ENCODE measurements at places on chromosomes 5 and 9.

DNA sequence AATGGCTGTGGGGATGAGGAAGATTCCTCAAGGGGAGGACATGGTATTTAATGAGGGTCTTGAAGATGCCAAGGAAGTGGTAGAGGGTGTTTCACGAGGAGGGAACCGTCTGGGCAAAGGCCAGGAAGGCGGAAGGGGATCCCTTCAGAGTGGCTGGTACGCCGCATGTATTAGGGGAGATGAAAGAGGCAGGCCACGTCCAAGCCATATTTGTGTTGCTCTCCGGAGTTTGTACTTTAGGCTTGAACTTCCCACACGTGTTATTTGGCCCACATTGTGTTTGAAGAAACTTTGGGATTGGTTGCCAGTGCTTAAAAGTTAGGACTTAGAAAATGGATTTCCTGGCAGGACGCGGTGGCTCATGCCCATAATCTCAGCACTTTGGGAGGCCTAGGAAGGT lies 1.2 kb downstream of the FXN start:
- DNase-seq, result no peak

DNA sequence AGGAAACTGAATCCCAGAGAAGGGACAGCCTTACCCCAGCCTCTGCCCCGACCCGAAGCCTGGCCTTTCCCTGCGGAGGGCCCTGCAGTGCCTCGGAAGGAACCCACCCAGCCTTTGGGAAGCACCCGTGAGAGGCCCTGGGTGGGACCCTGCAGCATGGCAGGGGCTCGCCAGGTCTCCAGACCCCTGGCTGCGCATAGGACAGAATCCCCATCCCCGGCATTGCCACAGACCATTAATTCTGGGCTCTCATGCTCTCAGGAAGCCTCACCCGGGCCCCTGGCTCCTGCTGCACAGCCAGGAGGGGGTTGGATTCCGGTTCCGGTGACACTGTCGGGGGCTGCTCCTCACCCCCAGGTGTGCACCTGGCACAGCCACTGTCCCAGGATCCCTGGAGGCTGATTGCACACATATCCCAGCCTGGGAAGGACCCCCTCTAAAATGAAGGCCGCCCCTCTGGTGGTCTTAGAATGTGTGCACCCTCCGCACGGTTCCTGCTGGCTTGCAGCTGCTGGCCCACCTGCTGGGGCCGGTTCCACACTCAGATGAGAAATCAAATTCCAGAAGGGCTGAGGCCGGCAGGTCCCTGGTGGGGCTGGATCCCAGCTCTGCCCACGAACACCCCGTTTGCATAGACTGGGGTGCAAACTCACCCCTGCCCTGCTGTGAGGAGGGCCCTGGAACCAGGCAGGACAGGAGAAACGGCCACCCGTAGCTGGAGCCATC lies 4.7 kb downstream of the EGFL7 start:
- no peak for DNase-seq

GRCh38 chr5:157088342-157088990 lies 20.4 kb downstream of the HAVCR2 start:
- no peak for DNase-seq

- DNase-seq, result no peak
Measured at GRCh38 chr9:105072476-105072875, 144.5 kb upstream of the ABCA1 start.

DNA sequence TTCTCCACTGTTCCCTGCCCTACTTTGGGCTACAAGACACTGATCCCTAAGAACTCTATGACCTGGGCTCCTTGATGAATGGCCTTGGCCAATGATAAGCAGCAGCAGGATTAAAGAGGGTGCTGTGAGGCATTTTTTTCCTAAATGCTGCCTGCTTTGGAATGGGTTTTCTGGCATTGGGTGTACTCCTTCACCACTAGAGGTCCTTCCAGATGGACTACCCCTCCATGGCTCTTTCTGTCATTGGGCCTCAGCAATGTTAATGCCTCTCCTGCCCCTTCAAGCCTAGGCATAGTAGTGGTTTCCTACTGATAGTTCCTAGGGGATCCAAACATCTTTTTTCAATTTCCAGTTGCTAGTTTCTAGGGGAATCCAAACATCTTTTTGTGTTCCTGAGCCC lies 319.3 kb upstream of the RPS23 start:
- DNase-seq, result no peak

DNA sequence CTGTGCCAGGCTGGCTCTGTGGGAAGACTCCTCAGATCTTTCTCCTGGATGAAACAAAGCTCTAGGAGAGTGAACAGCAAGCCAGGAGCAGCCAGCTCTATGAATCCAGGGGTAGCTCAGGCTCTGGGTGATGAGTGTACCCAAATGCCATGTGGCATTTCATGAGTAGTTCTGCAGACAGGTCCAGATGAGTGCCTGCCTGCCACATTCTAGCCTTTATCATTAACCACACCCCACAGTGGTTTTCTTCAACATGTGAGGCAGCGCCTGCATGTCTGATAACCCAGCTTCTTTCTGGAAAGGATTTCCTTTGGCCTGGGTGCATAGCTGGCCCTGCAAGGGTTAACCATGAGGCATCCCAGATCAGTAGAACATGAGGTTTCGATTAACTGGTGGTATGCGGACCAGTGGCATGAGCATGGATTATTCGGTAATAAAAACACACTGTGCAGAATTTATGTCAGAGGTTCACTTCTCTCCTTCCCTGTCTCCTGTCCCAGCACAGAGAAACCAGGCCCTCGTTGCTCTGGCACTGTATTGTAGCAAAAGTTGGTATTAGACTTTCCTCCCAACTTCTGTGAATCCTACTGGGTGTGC lies 381.9 kb upstream of the ZNF462 start:
- no peak for DNase-seq

- no peak for DNase-seq
Measured at GRCh38 chr5:130976493-130976892, 188.6 kb downstream of the HINT1 start.

DNA sequence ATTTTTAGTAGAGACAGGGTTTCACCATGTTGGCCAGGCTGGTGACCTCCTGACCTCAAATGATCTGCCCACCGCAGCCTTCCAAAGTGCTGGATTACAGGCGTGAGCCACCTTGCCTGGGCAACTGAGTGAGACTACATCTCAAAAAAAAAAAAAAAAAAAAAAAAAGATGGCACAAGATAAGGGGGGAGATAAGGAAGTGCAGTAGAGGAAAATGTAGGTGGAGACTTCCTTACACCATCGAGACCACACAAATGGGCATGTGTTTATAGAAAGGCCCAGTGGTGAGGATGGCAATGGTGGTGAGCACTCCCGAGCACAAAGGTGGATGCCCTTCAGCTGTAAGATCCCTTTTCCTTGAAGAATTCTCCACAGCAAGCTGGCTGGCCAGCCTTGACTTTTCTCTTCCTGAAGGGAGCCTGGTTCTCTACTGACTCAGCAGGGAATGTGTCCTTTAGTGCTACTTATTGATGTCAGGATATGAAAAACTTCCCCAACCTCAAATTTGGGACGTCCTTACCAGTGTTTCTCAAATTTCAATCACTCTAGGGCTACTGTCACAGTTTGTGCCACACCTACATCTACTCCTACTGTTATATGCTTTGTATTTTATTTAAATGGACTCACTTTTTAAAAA lies 28.2 kb downstream of the ERGIC1 start:
- no peak for DNase-seq

DNA sequence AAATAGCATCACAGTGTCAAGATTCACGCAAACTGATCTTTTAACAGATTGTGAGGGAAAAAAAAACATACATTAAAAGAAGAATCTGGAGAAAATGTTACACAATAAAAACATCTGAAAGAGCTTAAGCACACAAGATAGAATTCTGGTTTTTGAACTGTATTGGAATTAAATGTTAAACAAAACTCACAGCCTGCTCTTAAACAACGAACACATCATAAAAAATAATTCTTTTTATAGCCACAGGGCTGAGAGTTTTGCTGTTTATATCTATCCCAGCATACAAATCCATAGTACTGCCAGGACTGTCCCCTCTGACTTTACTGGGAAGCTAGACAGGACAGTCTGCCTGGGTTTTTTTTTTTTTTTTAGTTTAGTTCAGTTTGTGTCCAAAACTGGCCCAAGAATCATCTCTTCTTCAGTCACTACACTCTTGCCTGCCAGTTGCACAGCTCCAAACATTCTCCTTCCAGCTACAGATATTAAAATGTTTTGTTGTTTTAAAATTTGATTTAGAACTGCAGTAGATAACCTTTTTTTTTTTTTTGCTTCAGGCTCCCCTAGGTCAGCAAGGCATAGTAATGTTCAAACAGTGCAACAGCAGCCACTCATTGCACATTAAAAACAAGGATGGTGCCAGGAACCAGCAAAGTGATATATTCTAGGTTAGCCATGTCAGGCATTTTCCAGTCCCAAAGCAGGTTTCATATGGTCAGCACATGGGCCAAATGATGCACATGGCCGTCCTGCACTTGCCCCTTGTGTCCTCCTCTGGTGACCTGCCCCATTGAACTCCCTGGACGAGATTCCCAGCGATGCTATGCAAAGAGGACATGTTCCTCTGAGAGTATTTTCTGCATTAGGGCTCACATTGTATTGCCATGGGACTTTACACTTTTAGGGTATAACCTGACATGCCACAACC lies 173.6 kb downstream of the ARL15 start:
- no peak for DNase-seq

GRCh38 chr5:98401656-98402055 lies 371.8 kb upstream of the RGMB start:
- DNase-seq, result no peak

GRCh38 chr9:32577316-32577715 lies 4.4 kb upstream of the NDUFB6 start:
- DNase-seq, result no peak

GRCh38 chr5:66558560-66558959 lies 37.6 kb upstream of the MAST4 start:
- DNase-seq, result no peak

DNA sequence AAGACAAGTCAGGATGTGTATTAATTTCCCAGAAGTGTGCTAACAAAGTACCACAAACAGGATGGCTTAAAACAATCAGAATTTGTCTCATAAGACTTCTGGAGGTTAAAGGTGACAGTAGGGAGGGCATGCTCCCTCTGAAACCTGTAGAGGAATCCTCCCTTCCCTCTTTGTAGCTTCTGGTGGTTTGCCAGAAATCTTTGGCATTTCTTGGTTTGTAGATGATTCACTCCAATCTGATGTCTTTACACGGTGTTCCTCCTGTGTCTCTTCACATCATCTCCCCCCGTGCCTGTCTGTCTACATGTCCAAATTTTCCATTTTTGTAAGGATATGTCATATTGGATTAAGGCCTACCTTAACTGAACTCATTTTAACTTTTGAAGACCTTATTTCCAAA lies 471.5 kb downstream of the ZNF608 start:
- DNase-seq, result no peak

DNA sequence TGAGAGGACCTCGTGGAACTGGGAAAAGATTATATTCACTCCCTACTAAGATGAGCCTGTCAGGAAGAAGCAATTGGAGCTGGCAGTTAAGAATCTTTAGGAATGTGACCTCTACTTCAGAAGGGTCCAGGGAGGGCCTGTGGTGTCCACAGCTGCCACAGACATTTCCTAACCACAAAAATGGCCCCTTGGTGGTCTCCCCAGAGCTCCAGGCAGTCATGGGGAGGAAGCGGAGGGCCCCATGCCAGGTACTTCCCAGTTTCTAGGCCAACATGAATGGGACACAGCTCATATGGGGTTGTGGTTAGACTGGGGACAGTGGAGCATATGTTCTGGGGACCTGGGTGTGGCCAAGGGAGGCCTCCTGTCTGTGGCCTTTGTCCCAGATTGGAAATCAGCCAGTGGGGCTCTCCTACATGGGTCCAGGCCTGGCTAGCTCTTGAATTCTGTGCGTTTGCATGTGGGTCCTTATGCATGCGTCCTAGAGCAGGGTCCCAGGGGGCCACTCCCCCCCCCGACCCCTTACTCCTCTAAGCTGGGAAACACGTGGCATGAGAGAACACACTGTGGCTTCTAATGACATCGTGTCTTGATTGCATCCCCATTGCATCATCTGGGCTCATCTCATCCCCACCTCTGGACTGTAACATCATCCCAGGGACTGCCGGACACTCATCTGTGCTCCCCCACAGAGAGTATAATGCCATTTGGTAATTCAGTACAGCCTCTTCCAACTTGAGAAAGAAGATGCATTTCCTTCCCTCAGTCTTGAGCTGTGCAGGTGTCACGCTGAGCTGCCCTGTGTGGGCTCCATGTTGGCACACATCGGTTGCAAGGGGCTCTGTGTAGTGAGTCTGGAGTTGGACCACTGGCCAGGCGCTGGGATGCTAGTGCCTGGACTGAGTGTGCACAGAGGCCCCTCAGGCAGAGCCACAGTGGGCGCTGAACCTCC lies 31.3 kb downstream of the IRF1 start:
- no peak for DNase-seq

DNA sequence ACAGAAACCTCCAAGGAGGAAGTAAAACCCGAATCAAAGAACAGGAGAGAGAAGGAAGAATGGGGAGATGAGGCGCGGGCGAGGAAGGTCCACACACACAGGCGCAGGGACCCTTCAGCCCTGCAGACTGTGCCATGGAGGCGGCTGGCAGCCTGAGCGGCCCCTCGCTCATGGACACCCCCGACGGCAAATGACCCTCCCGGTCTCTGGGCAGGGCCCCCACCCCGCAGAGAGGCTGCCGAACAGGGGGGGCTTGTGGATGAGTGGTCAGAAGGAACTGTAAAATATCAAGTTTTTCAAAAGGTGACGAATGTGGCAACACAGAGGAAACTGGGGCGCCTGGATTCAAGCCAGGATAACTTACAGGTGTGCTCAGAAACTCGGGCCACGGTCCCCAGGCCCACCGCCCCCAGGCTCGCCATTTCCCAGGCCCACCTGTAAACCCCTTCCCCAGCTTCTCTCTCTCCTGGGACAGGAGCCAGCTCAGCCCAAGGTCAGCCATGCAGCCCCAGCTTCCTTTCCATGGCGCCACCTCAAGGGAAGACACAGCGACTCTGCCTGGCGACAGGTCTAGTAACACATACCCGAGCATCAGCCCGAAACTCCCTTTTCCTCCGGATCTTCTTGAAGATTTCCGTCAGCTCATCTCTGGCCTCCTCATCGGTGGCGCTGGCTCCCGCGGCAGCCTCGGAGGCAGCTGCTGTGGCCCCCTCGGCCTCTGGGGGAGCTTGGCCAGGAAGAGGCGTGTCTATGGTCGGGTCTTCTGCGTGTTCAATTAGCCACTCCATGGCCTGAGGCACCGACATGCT lies 16.5 kb downstream of the UBAC1 start:
- DNase-seq, result no peak

DNA sequence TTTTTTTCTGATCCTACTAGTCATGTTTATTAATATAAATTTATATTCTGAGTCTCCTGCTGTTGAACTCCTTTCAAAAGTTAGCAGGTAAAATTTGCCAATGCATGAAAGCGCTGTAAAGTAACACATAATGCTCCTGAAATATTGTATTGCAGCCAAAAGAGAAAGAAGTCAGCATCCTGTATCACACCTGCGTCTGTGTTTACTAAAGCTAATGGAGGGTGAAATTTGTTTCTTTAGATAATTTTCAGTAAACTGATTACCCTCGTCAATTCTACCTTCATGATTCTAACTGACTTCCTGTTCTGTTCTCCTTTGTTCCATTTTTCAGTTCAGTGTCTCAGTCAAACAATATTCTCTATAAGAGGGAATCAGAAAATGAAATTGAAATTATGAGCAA lies 415.4 kb downstream of the CDH9 start:
- DNase-seq, result no peak

DNA sequence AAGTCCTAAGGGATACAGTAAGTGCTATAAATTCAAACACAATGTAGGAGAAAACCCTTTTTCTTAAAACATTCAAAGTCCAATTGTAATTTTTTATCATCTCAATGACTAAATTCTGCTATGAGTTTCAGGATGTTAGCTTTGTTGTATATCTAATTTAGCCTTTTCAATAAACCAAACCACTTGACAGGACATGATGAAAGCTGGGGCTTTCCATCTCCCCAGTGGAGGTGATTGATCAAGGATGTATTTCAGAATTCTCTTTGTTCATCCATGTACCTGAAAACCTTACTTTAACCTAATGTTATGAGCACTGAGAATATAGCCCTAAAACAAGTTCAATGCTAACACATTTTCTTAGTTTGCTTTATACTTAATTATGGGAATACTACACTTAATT lies 639.0 kb upstream of the ITGA1 start:
- no peak for DNase-seq

Data from NCI-H187 (cell line).